ENCODE measurements at places on chromosomes 3 and 15.

DNA sequence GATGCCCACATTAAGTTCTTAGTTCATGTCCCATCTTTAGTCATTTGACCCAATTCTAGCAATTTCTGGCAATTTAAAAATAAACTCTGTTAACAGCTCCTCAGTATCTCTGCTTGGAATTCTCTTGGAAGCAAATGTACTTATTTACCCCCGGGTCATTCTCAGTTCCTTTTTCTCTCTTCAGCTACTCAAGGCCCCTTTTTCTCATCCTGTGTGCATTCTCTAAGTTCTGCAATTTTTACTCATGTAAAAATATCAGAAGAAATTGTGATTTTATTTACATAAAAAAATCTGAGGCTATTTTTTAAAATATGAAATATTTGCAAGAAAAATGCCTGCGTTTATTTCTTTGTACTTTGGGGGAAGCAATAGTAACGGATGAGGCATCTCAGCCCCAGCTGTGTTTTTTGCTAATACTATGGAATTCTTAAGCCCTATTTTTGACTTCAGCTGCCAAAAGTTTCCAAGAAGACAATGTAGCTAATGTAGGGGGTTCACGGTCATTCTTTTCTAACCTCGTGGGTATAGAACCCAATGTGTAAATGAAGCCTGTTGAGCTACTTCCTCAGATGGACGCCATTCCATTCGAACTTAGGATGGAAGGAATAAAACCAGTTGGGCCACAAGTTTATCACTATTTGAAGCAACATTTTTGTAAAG is 20.0 kb downstream of the CERS3 start:
- no peak for DNase-seq

DNA sequence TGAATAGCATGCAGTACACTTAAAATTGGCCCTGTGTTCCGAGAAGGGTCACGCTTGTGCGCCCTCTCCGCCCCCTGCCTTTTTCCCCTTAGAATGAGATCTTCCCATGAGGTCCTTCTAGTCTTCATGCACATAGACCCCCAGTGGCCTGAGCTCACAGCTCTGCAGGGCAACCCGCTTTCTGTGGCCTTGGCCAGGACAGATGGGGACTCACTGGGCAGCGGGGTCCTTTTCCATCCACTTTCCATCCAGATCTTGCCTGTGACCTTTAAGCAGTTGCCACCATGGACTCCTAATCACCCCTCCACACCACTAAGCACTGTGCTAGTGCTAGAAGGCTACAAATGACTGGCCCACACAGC is 244.4 kb downstream of the UACA start:
- DNase-seq = no peak

DNA sequence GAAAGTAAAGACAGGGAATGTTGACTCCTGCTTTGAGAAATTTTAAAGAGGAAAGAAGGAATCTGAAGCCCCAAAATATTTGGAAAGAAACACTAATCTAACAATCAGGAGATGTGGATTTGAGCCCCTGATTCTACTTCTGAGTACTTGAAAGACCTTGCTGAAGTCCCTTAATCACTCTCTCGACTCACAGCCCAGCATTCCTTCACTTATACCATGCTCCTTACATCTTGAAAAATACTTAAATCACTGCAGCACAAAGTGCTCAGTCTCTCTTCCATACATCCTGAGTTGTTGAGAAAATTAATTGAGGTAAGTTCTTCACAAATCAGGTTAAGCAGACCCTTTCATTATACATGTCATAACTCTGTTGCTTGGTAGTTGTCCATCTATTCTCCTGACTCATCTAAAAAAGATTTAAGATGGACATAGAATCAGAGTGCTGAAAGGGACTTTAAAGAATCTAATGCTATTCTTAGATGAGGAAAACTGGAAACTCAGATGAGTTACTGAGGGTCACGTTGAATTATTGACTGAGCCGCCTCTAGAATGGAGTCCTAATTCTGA is 72.8 kb upstream of the THSD4 start:
- DNase-seq = no peak

DNA sequence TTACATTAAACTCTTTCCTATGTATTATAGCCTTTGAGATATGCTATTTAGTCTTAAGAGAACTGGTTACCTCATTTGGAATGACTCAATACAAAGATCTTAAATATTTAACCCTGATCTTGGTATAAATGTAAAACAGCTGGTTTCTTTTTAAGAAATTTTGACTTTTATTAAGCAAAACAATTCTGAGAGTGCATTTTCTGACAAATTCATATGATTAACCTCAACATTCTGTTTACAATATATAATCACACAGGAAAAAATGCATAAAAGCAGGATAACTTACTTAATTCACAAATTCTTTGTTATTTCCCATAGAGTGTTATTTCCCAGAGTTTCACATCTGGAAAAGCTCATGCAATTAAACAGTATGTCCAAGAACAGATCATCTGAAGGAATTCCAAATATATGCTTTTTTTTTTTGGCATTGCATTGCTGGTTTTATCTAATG is 400.4 kb upstream of the THBS1 start:
- no peak for DNase-seq

DNA sequence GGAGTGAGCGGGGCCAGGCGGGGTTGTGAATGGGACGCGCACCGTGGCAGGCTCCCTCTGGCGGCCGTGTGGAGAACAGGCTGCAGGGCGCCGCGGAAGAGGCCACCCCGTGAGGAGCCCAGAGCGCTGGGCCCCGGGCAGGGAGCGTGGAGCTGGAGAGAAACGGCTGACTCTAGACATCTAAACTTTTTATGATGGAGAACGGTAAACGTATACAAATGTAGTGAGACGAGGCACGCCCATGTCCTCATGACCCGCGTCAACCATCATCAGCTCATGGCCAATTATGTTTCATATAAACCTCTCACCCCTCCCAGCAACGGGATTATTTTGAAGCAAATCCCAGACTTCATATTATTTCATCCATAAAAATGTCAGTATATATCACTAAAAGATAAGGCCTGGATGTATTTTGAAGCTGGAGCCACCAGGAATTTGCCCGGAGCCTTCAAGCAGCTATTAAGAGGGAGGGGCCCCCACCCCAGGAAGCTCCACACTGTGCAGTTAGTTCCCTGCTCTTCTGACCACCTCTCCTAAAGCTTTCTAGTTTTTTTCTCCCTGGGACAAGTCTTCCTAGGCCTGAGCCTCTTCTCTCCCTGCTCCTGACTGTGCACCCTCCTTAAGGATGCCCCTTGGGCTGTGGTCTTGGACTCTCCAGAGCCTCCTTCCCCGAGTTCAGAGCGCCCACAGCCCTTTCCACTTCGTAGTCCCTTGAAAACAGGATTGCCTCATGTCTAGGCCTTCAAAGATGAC is 149.5 kb downstream of the SMAD6 start:
- peak; percentile 31 for DNase-seq

GRCh38 chr3:127665165-127665564 is 7.6 kb upstream of the ABTB1 start:
- DNase-seq = no peak

DNA sequence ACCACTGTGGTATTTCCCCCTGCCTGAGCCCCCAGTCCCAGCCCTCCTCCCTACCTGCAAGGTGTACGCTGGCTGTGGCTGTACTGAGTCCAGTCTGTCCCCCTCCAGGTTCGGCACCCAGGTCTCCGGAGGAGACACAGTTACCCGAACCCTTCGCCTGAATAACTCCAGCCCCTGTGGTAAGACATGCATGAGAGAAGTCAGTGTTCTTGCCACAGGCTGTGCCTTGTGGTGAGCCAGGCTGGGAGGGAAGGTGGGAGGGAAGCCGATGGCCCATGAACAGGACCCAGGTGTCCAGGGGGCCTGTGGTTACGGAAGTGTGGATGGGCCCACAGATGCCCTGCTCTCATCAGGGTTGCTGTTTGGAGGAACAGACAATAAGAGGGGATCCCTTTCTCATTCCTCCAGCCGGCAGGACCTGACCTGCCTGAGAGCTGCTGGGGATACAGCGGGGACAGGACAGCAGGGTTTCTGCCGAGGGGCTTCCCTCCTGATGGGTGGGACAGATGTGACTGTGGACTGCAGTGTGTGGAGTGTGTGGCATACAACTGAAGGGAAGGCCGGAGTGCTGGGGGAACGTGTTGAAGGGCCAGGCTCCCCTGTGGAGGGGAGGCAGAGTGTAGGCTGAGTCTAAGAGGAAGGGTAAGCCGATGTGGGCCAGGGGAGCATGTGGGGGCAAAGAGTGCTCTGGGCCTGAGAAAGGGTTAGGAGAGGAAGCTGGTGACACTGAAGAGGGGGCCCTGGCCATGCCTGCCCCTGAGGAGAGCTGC is 21.9 kb downstream of the ACAA1 start:
- DNase-seq = no peak
